ENCODE measurements at places on chromosomes 13 and 19. TPM values are rescaled to one million over a fixed set of nuclear protein-coding genes. Genes with fewer than 3 reads are reported as not detected.

Gene ANGPTL8
- total RNA-seq, result not detected

Gene VAV1
- total RNA-seq, result not detected

Gene TJP3
- 1.5 TPM for total RNA-seq

Gene XPO4
- 10.4 TPM for total RNA-seq

Gene STOML3
- not detected for total RNA-seq

DNA sequence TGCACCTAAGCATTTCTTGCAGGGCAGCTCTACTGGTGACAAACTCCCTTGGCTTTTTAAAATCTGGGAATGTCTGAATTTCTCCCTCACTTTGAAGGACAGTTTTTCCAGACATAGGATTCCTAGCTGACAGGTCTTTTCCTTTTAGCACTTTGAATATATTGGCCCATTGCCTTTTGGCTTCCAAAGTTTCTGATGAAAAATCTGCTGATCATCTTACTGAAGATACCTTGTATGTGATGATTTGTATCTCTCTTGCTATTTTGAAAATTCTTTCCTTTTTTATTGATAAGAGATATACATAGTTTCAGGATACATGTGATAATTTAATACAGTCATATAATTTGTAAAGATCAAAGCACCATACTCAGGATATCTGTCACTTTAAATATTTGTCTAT, 211.1 kb downstream of the ZIC5 start:
- DNase-seq, result no peak

GRCh38 chr13:37457612-37458011, 141.0 kb downstream of the POSTN start:
- no peak for DNase-seq

DNA sequence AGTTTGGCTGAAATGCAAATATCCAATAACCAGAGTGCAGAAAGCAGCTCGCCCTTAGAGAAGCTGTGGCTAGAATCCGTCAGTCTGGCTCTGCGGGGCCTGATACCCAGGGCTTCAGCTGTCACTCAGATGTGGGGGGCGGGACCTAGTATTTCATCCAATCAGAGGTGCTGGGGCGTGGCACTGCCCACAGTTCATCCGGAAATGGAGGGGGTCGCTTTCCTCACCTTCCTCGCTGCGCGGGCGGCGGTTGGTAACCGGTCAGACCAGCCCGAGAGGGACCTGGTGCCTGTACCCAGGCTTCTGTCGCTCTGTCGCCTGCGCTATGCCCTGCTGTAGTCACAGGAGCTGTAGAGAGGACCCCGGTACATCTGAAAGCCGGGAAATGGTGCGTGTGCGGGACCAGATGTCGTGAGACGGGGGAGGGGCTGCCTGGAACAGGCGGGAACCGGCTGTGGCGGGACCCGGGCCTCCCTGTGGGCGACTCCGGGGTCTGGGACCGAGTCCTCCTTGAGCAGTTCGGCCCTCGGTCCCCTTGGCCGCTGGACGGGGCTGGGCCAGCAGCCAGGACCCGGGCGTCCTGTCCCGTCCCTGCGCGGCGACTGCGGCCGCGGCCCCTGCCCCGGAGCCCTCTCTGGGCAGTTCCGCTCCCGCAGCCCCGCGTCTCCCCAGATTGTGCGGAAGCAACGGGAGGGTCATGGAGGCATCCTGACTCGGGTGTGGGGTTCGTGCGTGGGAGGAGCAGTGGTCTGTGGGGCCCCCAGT, at the start of gene ZNF700:
Gene ZNF700, plus strand, starts transcription at position 222 of the 765 bp plus-strand sequence. Its CDS starts 104 bp downstream, at position 326.
- DNase-seq, result peak; percentile 88

- peak; percentile 56 for DNase-seq
Observed at GRCh38 chr19:38478273-38478971, 44.9 kb downstream of the RYR1 start.

DNA sequence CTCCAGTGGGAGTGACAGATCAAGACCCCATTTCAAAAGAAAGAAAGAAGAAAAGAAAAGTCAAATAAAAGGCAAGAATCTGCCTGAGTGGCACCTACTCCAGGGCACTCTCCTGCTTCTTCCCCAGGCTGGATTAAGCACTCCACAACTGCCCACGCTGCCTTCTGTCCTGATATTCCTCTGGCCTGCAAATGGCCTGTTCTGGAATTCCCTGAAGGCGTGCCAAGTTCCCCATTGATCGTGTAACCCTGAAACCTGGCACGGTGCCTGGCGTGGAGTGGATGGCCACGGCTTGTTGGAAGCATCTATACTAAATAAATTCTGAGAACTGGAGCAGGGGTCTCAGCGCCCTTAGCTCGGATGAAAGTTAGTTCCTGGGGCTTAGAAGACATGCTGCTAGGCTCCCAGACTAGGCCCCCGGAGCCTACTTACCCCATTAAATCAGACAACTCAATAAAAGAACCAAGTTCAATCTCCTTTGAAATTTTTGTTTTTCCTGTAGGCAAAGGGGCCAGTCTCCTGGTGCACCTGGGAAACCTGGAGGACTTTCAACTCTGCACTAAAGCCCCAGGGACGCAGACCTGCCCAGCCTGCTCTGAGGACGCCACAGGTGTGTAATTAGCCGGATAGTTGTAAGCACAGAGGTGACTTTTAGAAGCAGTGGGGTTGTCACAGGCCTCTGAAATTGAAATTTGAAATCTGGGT, 21.9 kb downstream of the ANKRD27 start:
- DNase-seq, result no peak

GRCh38 chr19:13459351-13459750, 46.9 kb downstream of the CACNA1A start:
- no peak for DNase-seq
